ENCODE measurements at places on chromosomes 3 and 15.

GRCh38 chr3:134777341-134777740, 17.7 kb upstream of the EPHB1 start:
- no peak for DNase-seq

DNA sequence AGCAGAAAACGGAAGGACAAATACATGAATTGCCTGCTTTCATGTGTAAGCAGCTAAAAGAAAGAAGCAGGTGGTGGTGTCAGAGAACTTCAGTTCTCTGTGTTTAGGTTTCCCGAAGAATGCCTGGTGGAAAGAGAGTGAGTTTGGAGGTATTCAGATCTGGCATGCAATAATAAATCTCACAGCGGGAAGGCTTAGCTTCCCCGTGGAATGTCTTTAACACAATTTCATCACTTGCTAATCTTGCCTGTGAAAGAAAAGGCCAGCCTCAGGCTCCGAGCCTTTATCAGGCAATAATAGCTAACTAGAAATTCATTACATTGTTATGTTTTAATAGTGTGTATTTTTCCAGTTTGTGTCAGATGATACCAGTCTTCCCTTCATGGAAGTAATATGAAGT, 220.3 kb downstream of the PDZRN3 start:
- DNase-seq = no peak

DNA sequence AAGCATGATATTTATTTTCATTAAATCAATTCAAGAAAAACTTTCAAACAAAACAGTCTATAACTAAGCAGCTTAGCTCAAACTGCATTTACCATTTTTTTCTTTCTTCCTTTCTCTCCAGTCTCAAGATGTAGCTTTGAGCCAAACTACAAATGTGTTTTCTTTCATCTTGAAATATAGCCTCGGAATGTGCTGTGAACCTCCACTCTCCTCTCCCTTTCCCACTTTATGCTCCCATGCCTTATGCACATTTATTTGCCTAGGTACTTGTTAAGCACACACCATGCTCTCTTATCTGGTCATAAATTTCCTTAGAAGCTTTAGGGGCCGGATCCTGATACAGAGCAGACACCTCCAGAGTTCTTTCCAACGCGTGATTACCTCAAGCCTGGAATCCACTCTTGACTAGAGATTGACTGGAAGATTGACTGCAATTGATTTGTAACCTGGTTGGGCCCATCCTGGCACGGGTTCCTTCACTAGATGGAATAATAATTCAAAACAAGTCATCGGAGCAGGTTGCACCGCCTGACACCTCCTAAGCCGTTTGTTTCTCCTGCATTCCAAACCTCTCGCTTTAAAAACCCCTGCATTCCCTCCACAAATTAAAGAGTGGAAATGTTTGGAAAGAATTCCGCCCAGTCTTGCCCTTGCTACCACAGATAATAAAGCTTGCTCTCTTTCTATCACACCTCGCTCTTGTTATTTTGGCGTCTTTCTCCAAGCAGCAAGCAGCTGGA, 344.7 kb downstream of the CHL1 start:
- DNase-seq = no peak

DNA sequence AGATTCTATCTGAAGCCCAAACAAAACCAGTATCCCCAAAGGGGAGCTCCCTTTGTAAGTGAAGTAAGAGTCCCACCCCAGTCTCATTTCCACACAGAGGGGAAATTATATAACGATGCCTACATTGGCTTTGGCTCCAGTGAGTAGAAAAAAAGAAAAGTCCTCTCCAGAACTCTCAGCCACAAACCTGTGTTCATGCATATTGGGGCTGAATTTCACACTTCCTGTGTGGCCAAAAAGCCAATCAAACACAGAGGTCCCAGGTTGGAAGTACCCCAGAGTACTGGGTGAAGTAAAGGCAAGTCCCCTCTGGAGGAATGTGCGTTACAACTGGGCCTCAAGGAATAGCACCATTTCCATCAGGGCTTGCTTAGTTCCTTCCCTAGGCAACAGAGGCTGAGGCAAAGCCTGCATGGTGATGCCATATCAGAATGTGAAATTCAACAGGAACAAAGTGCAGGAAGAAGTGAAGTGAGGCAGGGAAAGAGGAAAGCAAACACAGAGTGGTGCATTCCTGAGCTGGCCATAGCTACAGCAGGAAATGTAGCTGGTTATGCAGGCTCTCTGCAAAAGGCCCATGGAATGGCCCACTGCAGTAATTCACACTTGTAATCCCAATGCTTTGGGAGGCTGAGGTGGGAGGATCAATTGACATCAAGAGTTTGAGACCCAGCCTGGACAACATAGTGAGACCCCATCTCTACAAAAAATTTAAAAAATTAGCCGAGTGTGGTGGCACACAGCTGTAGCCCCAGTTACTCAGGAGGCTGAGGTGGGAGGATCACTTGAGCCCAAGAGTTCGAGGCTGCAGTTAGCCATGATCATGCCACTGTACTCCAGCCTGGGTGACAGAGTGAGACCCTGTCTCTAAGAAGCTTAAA, 16.6 kb upstream of the CX3CR1 start:
- no peak for DNase-seq

DNA sequence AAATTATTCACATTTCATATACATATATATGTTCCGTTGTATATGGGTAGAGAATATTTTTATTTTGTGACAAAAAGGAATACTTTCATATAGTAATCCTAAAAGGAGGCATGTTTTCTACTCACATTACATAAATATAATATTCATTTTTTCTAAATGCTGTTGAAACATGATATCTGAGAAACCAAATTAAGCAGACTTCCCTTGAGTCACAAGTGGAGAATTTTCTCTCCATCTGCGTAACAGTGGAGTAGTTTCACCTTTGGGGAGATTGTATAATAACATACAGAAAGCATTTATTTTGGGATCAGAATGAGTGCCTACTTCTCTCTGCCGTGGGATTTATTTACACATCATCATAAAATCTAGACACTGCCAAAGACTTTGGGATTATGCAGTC, 849.8 kb downstream of the NSUN3 start:
- no peak for DNase-seq

GRCh38 chr3:140472306-140473020, 205.4 kb upstream of the TRIM42 start:
- DNase-seq = no peak
